ENCODE measurements at places on chromosomes 3 and 15. TPM values are rescaled to one million over a fixed set of nuclear protein-coding genes. Genes with fewer than 3 reads are reported as not detected.

DNA sequence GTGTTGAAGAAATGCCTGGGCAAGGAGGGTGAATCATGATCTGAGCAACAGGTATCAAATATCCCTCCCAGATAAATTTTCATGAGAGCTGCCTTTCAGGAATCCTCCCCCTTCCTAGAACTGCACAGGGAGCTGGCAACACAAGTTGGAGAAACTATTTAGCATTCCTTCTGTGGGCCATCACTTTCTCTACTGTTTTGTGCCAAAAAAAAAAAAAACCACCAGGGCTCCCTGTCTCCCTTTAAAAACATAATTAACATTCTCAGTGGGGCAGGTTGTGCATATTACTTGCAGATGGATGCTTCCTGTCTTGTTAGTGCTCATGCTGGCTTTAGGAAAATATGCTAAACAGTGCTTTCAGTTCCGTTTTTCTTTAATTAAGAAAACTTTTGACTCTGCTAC, 234.9 kb upstream of the LMCD1 start:
- no peak for DNase-seq

- DNase-seq, result no peak
These were observed 318.1 kb upstream of the IGF1R start for GRCh38 chr15:98330258-98330657.

DNA sequence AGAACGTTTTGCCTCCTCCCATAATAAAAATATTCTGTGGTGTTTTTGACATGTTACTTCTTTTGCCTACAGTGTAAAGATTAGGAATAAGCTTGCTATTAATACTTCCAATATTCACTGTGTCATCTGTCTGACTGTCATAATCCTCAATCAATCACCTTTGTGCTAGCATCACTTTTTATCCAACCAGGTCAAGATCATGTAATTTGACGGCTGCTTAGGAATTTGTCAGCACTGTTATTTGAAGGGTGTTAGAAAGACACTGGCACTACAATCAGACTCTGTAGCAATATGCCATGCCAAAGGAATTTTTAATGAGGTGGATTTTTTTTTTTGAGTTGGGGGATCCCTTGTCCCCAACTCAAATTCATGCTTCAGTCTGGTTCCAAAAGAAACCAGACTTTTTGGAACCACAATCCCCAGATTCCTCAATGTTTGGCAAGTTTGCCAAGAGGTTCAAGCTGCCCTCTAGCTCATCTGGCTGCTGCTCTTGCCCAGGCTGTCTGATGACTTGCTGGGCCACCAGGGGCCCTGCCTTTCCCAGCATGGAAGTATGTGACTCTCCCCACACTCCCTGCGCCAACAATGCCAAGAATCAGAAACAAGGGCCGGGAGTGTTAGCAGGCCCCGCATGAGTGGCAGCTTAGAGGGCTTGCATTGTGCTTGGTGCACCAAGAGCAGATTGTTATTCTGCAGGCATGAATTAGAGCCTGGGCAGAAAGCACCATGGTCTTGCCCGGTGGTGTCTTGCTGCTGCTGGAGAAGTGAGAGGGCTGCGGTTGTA, 58.6 kb upstream of the TSC22D2 start:
- DNase-seq, result no peak

- DNase-seq, result no peak
These were observed 39.5 kb downstream of the CFAP100 start for GRCh38 chr3:126434264-126434590.

DNA sequence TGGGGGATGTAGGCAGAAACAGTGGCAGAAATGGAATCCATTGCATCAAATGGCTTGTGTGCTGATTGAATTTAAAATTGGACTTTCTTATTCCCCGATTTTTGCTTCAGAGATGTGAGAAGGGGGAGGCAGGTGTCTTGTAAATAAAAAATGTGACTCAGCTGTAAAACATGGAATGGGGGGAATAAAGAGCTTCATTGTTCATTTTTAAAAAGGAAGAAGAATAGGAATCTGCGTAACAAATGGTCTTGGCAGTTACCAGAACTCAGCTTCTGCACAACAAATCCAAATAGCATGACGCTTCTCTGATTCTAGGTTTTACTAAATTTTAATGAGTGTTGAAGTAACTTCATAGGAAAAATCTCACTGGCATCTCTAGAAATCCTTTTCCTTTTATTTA, 323.9 kb upstream of the GBE1 start:
- DNase-seq, result no peak

GRCh38 chr3:148962513-148962912, 28.8 kb upstream of the GYG1 start:
- DNase-seq, result peak; percentile 73

The HTR3E gene
- not detected for total RNA-seq

DNA sequence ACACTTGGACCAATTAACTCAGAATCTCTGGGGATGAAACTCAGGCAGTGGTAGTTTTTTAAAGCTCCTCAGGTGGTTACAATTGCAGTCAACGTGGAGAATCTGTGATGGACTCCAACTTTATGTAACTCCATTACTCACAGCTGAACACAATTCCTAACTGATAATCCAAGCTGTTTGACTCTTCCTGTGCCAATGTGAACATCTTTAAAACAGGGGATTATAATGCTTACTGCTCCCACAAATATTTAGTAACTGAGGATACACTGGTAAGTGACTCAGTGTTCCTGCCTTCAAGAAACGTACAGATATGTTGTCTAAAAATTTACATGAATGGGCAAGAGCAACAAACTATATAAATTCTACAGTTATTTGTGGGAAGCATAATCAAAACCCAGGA, 85.6 kb downstream of the OSBPL10 start:
- no peak for DNase-seq

- DNase-seq, result no peak
These were observed 113.9 kb upstream of the AGTR1 start for GRCh38 chr3:148583793-148584192.

- DNase-seq, result peak; percentile 44
These were observed 141.4 kb downstream of the TGFBR2 start for GRCh38 chr3:30747771-30748281.

The CA12 gene
- 24.2 TPM for total RNA-seq

The HEXA gene
- 93.0 TPM for total RNA-seq

The MINAR1 gene
- 1.3 TPM for total RNA-seq

- DNase-seq, result peak; percentile 7
These were observed 1.3 kb downstream of the TCF12 start for GRCh38 chr15:56919609-56920366.

DNA sequence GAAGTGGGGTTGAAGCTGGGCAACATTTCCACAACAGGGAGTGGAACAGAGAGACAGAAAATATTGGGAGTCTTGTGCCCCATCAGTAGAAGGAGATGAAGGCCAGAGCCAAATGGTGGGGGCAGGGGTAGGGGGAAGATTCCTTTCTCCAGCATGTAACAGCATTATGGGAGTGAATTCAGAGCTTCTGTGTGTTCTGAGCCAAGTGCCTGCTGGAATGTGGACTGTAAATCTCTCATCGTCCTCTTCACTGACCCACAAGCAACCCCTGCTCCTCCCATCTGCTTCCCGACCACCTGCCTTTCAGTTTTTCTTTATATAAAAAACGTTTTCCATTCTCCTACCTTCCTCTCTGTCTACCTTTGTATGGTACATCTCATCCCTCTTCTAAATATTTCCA, 344.2 kb upstream of the TPRG1 start:
- DNase-seq, result no peak
